ENCODE measurements at places on chromosomes 1 and 21.

DNA sequence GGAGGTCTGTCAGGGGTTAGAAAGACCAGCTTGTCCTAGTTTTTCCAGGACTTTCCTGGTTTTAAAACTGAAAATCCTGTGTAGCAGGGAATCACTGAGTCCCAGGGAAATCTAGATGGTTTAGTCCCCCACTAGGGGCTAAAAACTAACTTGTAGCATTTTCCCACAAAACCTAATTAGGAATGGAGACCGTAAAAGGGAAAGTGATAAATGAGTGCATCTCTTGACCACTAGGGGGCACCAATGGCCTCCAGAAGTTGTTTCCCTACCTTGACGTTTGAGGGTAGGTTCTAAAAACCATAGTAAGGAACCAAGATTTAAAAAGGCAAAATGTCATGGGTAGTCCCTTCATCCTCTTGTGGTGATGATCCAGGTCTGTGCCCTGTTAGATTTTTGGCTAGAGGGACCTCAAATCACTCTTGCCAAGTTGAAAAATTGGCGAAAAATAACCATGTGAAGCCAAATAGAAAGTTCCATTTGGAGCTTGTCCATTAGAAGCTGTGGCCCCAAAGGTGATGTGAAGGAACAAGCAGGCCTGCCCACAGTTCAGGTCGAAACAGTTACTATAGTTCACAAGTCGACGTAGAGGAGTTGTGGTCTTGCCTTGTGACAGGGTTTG, 24.5 kb downstream of the CLIC6 start:
- peak; percentile 34 for DNase-seq

GRCh38 chr21:25953659-25954058, 216.9 kb downstream of the APP start:
- DNase-seq = no peak

- no peak for DNase-seq
Observed at GRCh38 chr1:25500694-25501093, 42.7 kb upstream of the LDLRAP1 start.

DNA sequence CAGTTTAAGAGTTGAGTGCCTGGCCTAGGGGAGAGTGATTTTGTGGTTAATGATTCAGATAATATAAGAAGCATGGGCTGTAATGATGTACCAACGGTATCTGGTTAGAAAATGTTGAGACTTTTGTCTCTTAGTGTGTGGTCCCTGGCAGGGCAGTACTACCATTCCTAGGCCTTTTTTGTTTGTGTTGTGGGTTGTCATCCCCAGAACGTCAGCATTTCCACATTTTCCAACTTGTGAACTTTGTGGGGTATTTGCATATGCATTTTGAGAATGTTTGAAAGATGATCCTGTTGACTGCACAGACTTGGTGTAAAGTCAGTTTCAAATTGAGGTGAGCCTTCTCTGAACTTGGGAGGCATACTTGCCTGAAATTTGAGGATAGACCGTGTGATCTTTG, 11.4 kb downstream of the NEK7 start:
- peak; percentile 53 for DNase-seq

- DNase-seq = no peak
Observed at GRCh38 chr1:227086636-227087035, 146.5 kb downstream of the COQ8A start.

- no peak for DNase-seq
Observed at GRCh38 chr1:200872446-200873115, at the start of gene GPR25. Gene GPR25 (plus strand): TSS chr1:200872981. CDS start chr1:200873038, 57 bp downstream.

GRCh38 chr1:185517808-185518419, 200.9 kb upstream of the IVNS1ABP start:
- no peak for DNase-seq

DNA sequence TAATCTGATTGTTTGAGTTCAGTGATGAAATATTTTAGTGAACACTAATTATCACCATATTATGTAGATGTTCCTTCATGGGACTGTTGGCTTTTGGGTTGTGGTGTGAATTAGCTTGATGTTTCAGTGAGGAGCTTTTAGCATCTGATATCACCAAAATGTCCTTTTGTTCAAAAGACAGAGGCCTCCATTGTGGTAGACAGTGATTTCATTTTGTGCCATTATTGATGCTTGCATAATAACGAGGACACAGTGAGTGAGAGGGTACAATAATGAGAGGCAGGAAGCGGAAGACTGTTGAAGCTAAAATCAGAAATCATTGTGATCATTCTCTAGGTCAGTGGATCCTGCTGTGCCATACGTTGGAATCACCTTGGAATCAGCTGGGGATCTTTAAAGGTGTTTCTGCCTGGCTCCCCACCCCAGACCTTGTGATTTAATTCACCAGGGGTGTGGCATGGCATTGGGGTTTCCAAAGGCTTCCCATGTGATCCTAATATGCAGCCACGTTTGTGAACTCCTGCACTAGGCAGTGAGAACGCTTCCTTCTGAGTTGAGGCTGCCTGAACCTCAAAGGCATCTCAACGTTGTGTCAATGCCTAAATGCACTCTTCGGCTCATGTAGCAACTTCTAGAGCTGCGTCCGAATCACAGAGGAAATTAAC, 82.1 kb upstream of the KIF1B start:
- no peak for DNase-seq

DNA sequence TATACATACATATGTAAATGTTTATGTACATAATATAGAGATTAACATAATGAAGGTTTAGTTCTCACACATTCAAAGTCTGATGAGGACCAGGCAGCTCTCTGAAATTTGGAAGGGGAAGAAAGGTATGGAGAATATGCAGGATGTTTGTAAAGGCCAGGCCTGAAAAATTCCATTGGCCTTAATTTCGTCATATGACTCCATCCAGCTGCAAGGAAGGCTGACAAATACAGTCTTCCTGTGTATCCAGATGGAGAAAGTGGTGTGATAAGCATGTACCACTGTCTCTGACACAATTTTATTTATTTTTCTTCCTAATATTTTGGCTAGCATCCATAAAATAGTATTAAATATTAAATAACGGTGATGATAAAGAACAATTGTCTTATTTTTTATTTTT, 6.3 kb upstream of the SGIP1 start:
- DNase-seq = peak; percentile 57

GRCh38 chr1:89989799-89990198, 5.1 kb upstream of the ZNF326 start:
- no peak for DNase-seq

DNA sequence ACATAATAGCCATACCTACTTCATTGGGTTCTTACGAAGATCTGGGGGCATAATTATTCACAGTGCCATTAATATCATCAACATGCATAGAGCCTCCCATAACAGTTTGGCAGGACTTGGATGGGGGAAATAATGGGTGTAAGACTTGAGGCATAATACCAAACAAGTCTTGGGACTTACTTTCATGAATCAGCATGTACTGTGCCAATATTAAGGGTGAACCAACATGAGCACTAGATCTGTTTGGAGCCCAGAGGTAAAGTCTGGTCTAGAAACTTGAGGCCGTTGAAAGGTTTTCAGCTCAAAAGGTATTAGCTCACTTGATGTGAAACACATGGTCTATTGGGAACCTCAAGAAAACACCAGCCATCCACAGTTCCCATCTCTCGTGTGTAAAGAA, 56.7 kb upstream of the ZC3H11B start:
- no peak for DNase-seq

DNA sequence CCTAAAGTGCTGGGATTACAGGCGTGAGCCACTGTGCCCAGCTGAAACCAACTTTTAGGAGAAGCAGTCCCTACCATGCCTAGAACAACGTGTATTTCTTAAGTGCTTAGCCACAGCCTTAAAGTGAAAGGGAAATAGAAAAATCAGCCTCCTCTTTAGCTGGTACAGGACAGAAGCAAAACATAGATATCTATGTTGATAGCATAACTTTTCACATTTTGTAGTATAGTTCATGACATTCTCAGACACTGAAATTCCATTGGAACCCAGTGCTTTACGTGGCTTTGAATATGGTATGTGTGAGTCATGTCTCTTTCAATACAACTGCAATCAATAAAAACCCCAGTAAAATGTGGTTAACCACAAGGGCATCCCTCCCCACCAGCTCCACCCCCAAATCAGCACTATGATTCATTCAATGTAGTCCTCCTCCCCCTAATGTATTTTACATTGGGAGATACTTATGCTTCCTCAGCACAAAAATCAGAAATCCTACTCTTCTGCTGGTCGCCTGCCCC, 32.1 kb downstream of the TGFB2 start:
- peak; percentile 96 for DNase-seq

DNA sequence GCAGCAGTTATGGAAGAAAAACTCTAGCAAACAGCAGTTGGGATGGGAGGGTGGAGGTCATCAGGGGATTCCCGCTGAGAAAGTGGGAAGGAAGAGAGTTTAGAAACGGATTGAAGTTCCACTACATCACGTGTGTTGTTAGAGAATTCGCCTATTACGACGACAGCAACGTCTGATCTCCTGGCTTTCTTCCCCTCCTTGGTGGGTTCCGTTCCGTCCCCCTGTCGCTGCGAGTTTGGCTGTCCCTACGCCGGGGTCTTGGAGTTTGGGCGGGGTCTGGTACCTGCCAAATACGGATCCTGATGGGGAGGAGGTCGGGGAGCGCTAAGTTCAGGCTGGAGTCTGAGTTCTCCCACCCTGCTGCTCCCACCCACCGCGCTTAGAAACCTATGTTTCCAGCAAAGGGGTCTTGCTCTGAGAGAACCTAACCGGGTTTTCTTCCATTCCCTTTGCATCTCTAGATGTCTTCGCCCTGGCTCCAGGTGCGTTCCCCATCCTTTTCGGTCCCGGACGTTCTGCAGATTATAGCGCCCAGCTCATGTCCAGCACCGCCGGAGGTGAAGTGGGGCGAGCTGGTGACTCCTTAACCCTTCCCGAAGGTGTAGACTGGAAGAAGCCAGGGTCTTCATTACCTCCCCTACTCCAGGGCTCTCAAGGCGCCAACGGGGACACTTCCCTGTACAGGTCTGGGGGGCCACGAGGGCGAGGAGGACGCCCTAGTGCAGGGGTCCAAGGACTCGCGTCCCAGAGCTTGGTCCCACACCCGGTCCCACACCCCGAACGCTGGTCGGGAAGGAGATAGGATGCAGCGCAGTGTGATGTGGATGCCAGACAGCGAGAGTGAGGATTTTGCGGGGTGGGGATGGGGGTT, 641 bp upstream of the KCNK2 start:
- no peak for DNase-seq

- no peak for DNase-seq
Observed at GRCh38 chr1:227058321-227058751, 118.2 kb downstream of the COQ8A start.

DNA sequence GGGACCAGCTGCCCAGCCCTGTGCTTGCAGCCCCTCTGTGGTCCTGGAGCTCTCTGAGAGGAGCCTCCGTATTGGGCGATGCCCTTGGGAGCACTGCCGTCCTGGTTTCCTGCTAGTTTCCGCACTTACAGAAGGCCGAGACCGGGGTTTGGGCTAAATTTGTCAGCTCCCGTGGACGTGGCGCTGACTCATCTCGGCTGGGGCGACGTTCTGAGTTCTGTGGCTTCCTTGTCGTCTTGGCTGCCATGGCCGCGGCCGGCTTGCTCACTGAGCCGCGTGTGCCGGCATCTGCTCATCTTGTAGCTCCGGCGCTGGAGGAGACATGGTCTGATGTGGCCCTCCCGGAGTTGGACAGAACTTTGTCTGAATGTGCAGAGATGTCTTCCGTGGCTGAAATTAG, 64.9 kb downstream of the PCNT start:
- no peak for DNase-seq

GRCh38 chr1:84991097-84991920, 5.6 kb downstream of the MCOLN2 start:
- no peak for DNase-seq

GRCh38 chr1:230413061-230413460, 13.1 kb downstream of the PGBD5 start:
- DNase-seq = no peak

- DNase-seq = no peak
Observed at GRCh38 chr1:240192851-240193250, 101.2 kb downstream of the FMN2 start.

- no peak for DNase-seq
Observed at GRCh38 chr1:38990386-38990737, 714 bp upstream of the AKIRIN1 start.

DNA sequence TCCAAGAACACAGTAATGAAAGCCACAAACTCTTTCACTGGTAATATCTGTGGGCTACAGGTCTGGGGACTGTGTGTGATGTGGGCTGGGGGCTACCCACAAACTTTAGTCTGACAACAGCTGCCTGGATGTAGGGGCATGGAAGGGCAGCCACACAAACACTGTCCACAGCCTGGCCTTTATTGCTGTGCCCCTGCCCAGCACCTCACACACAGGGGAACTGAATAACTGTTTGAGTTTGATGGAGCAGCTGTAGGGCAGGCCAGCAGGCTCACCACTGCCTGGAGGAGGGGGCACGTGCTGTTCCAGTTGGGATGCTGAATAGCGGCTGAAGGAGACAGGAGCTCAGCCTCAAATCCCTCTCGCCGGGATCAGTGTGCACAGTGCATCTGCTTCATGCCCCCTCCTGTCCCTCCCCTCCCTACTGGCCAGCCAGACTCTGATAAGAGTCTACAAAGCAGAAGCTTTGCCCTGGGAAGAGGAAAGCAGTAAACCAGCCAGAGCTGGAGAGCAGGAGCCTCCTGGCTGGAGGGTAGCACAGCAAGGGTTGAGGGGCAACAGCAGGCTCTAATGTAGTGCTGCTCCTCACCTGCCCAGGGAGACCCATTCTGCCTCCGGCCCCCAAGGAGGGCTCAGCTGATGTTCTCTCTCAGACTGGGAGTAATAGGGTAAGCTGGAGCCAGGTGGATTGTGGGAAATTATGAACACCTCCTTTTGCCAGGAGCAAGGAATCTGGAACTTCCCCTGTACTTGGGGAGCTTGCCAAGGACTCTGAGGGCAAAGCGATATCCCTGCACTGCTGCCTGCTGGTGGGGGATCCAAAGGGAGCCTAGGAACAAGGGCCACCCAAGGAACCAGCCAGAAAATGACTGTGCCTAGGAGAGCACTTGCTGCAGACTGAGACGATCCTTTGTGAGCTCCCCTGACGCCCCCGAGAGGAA, 70.2 kb upstream of the GOLT1A start:
- DNase-seq = no peak

- no peak for DNase-seq
Observed at GRCh38 chr1:76933847-76934815, 66.9 kb downstream of the ST6GALNAC5 start.

GRCh38 chr1:226403201-226404034, 4.5 kb downstream of the PARP1 start:
- no peak for DNase-seq

- no peak for DNase-seq
Observed at GRCh38 chr1:171801487-171801891, 20.0 kb downstream of the METTL13 start.

DNA sequence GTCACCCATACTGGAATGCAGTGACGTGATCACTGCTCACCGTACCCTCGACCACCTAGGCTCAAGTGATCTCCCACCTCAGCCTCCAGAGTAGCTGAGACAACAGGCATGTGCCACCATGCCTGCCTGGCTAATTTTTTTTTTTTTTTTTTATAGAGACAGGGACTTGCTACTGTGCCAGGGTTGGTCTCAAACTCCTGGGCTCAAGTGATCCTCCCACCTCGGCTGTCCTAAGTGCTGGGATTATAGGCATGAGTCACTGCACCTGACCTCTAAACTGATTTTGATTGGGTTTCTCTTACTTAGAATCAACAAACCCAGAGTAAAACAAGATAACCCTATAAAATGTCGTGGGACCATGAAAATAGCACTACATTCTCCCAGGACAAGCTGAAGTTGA, 112.0 kb downstream of the UBE2U start:
- DNase-seq = no peak
